ENCODE measurements at places on chromosomes 7 and 10. TPM values are rescaled to one million over a fixed set of nuclear protein-coding genes. Genes with fewer than 3 reads are reported as not detected.

- no peak for DNase-seq
Measured at GRCh38 chr7:116230191-116231005, 20.1 kb downstream of the TES start.

Gene LIPM
- total RNA-seq = not detected

DNA sequence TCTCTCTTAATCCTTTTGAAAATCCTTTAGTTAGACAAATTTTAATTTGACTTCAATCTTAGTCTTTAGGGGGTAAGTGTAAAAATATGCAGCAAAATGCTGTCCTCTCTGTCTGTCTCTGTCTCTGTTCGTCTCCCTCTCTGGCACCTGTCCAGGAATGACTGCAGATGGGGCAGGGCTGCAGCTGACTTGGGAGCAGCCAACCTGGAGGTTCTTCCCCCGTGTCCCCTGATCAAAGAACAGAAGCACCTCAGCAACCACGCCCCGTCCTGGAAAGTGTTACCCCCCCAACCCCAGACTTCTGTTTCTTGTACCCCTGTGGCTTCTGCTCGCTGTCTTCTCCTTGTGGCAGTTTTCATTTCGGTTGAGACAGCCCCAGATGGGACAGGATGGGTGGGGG, 141.6 kb upstream of the NPS start:
- DNase-seq = no peak

Gene DPP6
- total RNA-seq = not detected

GRCh38 chr10:3426190-3426845, 253.7 kb upstream of the PITRM1 start:
- peak; percentile 91 for DNase-seq

Gene ANKRD7
- total RNA-seq = 3.6 TPM

DNA sequence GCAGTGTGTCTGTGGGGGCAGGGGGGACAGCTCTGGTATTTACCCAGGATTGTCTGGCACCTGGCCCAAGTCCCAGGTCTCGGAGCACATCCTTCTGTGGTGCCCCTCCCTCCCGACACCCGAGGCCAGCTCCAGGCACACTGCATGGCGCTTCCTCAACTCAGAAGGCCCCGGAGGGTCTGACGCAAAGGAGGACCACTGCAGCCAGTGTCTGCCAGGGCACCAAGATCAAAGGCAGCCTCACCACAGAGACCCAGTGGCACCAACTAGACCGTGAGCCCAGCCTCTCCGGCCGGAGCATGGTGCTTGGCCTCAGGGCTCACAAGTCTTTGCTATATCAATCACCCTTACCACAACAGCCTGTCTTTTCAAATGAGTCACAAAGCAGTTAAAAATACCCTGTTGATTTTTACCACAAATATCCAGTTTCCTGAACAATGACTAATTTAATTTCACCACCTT, 99.3 kb upstream of the DDC start:
- peak; percentile 89 for DNase-seq

- DNase-seq = no peak
Measured at GRCh38 chr7:80902716-80903308, 16.0 kb downstream of the SEMA3C start.

DNA sequence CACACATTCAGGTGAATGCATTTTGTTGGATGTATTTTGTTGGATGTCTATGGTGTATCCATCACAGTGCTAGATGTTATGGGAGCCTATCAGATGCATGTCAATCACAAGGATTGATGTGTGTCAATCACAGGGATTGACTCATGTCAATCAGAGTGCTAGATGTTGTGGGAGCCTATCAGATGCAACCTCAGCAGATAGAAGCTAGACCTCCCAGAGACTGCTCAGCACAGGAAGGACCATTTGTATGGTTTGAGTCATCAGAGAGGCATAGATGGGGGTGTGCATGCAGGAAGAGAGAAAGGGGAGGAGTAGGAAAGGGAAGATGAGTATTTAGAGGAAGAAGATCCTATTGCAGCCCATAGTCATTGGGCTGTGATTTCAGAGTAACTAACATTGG, 48.3 kb upstream of the PITRM1 start:
- peak; percentile 58 for DNase-seq

- peak; percentile 91 for DNase-seq
Measured at GRCh38 chr10:24344279-24344678, 135.3 kb downstream of the KIAA1217 start.

GRCh38 chr7:127034186-127034806, 218.4 kb downstream of the GRM8 start:
- no peak for DNase-seq

DNA sequence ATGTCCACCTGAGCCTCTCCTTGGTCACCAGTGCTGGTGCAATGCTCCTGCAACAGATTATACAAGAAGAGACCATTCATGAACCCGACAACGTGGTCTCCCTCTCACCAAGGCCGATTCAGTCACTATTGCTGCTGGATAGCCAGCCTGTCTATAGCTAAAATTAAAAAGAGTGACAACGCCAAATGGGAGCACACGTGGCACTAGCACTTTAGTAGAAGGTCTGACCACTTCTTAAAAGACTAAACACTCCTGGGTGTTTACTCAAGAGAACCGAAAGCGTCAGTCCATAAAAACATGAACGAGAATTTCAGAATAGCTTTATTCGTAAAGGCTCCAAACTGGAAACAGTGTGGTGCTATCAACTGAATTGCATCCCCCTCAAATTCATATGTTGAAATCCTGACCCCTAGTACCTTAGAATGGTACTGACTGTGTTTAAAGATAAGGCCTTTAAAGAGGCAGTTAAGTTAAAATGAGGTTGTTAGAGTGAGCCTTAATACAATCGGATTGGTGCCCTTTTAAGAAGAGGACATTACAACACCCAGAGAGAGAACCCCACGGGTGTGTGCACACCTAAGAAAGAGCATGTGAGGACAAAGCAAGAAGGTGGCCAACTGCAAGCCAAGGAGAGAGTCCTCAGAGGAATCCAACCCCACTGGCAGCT, 4.4 kb upstream of the GALNTL5 start:
- DNase-seq = no peak

DNA sequence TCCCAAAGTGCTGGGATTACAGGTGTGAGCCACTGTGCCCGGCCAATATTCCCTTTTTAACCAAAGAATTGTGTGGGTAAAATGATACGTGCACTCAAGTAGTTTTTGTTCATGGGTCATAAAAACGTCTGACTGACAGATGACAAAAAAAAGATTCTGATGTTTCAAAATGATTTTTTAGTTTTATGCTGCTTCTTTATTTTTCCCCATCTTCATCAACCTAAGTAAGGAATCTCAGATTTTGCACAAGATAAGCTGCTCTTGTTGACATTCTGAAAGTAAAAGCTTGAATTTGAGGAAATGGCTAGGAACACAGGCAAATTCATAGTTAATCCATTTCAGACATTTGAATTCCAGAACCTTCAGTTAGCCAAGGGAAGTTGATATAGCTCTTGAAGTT, 526.1 kb upstream of the NRP1 start:
- DNase-seq = no peak

- DNase-seq = no peak
Measured at GRCh38 chr7:95675632-95676031, 79.3 kb upstream of the PDK4 start.

DNA sequence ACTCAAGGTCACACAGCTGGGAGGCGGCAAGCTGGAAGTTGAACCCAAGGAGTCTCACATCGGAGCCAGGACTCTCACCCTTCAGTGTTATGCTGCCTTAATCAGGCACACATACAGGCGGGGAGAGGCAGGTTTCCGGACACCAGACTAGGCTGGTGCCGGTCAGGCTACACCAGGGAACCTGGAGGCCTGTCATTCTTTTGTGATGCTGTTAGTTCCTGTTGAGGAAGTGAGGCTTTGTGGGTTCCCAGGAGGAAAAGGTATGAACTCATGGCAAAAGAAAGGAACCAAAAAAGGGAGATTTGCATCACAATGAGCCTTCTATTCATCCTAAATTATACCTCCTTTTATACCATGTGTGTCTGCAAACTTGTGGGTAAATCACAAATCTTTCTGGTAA, 103.8 kb downstream of the TCF7L2 start:
- DNase-seq = no peak

- no peak for DNase-seq
Measured at GRCh38 chr7:128941323-128941890, 3.7 kb downstream of the IRF5 start.

GRCh38 chr10:100662067-100662466, 83.3 kb upstream of the PAX2 start:
- DNase-seq = no peak

Data from LHCN-M2 (cell line).